ENCODE measurements at places on chromosomes 6 and 20. TPM values are rescaled to one million over a fixed set of nuclear protein-coding genes. Genes with fewer than 3 reads are reported as not detected.

DNA sequence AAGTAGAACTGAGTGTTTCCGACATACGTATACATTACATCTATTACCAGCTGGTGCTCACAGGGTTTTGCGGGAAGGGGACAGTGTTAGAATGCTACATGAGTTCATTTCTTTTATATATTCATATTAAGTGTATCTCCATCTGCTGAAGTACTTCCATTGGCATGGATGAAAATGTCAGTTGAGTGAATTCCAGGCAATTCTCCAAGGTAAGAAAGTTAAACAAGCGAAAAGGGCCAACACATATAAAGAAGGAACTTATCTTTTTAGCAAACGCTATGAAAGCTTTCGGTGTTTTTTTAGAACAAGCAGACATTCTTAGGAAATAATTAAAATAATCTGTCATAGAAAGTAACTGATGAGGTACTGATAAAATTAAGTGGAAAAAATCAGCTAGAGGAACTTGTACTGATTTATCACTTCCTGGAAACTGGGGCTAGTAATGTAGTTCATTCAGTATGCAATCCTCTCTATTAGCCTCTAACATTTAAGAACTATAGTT lies 34.6 kb downstream of the RNF146 start:
- DNase-seq: no peak

DNA sequence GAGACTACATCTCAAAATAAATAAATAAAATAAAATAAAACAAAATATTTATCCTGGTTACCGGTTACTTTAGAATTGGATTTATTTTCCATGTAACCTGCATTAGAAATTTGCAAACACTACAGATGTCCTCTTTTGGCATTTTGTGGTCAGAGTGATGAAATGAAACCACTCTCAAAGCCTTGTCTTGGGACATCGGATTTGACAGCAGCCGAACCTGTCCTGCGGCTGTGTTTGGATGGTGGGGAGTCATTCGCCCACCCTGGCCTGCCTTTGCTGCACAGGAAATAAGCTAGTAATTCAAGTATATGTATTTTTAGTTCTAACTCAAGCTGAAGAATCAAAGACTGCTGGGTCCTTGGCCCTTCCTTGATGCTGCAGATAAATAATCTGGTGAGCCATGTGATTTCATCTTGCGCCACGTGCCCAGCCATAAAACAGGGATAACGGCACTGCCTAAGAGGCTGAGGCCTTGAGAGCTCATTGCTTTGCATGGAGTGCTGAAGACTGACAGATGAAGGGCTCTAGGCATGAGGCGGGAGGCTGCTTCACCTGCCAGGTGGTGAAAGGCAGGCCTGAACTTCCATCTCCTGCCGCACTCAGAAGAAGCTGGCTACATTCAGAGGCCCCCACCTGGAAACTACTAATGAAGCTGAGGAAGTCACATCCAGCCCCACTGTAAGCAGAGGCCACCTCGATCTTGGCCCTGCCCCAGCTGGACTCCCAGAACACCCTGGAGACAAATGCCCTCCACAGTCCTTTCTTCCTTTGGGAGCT lies 76.9 kb downstream of the NOL4L start:
- no peak for DNase-seq

DNA sequence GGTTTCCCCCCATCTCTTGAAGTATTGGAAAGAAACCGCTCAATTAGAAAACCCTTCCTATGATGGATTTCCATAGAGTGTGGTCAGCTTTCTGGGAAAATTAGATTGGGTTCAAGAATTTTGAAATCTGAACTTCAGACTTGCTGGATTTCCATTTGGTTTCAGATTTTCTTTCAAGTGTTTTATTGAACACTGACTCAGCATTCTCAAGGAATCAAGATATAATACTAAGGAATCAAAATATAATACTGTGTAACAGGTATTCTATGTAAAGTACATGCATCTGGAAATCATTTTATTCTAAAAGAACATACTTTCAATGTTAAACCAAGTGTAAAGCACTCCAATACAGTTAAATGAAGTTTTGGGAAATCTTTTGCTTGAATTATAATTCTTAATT lies 94.7 kb upstream of the CCN2 start:
- DNase-seq: no peak

DNA sequence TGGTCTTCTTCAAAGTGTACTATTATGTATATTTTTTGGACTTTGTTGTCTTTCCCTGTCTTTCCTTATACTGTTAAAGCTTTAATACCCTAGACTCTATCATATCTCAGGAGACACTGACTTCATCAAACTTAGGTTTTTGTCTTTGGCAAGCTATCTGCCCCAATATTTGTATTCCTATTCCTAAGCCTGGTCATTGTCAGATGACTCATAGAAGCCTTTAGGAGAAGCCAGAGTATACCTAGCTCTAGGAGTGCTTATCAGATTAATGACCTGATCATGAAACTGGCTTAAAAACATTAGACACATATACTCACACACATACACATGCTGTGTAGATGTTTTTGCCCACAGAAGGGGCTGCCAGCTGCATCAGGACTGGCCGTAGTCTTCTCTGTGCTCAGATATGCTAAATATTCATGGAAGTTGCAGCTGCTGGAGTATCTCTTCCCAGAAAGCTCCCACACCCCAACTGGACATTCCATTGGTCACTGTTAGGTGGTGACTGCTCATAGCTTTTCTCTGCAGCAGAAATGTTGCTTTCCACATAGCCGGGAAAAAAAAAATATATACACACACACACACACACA lies 102.0 kb downstream of the ANKS1A start:
- no peak for DNase-seq

- DNase-seq: no peak
Observed at GRCh38 chr6:69164564-69165229, 529.6 kb downstream of the ADGRB3 start.

GRCh38 chr6:140809694-140810101 lies 1323.0 kb upstream of the GJE1 start:
- no peak for DNase-seq

DNA sequence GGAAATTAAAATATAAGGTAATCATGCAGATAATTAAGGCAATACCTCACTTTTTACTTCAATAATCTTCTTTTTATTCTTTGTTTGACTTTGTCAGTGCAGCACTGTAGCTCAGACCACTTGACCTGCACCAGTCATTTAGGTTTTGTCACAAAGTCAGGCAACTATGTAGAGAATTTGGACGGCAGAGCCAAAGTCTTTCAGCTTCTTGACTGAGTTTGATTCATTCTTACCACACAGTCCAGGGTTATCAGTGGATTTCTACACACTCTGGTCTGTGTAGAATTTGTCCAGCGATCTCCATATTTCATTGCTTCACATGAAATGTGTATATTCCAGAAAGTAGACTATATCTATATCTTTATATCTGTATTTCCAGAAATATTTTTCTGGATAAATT lies 107.3 kb downstream of the TFAP2B start:
- no peak for DNase-seq

GRCh38 chr6:40394381-40394780 lies 192.8 kb downstream of the LRFN2 start:
- DNase-seq: no peak

DNA sequence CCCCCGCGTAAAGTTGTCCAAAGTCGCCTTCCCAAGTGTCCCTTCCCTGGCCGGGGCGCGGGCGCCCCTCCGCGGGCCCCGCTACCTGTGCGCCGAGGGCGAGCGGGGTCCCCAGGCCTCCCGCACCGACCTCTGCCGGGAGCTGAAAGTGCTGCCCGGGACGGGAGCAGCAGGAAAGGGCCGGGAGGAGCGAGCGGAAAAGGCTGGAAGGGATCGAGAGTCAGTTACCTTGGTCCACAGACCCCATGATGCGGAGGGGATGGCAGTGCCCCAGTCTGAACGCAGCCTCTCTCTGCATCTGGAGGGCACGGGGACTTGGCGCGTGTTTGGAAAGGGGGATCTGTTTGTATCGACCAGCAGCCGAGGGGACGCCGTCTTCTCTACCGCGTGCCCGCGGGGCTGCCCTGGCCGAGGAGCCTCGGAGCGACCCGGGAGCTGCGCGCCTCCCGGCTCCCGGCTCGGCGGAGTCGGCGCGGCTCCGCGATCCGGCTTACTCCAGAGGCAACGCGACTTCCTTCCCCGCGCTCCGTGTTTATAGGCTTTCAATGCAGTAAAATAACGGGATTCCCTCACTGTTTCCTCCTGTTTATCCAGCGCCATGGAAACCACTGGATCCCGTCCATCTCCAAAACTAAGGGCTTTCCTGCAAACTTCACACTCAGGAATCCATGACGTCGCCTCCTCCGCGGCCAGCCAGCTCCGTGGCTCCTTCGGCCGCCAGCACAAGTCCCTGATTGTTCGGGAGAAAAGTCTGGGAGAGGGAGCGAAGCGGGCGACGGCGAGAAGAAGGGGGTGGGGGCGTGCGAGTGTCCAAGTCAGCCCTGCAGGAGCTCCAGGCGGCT lies 20.0 kb upstream of the NFATC2 start:
- DNase-seq: peak; percentile 6

GRCh38 chr6:85798931-85799652 lies 156.4 kb upstream of the SYNCRIP start:
- no peak for DNase-seq

DNA sequence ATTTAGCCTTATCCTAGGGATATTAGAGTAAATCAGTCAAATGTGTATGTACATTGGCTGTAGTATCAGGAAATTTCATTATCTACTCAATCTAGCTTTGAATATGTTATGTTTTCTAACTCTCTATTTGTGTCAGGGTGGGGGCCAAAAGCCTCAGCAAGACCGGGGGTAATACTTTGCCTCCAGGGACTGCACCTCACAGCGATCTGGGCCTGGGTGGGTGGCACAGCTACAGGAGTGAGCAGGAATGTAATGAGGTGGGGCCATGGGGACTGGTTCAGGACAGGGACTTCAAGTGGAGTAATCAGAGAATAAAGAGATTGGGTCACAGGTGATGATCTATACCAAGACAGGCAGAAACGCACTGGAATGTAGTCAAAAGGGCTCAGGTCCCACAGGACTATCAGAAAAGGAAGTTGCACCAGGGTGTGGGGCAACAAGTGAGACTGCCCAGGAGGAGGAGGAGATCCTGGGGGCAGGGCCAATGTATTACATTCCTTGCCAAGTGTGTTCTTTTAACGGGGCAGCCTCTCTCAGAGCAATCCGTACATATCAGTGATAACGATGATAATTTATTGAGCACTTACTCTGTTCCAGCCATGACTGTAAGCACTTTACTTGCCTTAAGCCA lies 54.0 kb downstream of the PIGU start:
- DNase-seq: no peak

DNA sequence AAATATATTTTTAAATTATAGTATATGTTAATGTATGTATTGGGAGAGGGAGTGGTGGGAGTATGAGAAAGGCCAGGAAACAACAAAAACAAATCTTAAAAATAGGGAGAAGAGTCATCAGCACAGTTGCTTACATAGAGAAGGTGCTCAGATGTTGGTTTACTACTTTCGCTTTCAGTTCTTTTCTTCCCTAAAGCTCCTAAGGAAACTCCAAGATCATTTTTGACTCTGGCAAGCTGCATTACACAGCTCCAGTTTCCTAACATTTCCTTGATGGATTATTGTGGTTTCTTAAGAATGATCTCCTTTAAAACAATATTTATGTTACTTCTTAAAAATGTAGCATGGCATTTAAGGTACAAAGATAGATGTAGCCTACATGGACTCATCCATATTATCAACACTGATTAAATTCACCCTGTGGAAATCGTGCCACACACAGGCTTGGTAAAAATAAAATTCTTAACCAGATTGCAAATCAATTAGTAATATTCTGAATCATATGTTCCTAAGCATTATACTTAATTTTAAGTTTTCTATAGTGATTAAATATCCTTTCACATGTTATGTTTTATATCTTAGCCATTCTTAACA lies 118.0 kb upstream of the MAN1A1 start:
- DNase-seq: no peak

GRCh38 chr20:14193885-14194284 lies 143.5 kb downstream of the FLRT3 start:
- DNase-seq: no peak

GRCh38 chr6:51509597-51509996 lies 577.8 kb downstream of the PKHD1 start:
- DNase-seq: no peak

- no peak for DNase-seq
Observed at GRCh38 chr6:47245745-47246371, 63.8 kb downstream of the TNFRSF21 start.

GRCh38 chr6:75546381-75546780 lies 52.8 kb upstream of the FILIP1 start:
- DNase-seq: no peak

GRCh38 chr20:25273046-25273445 lies 25.2 kb downstream of the PYGB start:
- DNase-seq: no peak

- no peak for DNase-seq
Observed at GRCh38 chr6:71079677-71080076, 122.8 kb upstream of the B3GAT2 start.

DNA sequence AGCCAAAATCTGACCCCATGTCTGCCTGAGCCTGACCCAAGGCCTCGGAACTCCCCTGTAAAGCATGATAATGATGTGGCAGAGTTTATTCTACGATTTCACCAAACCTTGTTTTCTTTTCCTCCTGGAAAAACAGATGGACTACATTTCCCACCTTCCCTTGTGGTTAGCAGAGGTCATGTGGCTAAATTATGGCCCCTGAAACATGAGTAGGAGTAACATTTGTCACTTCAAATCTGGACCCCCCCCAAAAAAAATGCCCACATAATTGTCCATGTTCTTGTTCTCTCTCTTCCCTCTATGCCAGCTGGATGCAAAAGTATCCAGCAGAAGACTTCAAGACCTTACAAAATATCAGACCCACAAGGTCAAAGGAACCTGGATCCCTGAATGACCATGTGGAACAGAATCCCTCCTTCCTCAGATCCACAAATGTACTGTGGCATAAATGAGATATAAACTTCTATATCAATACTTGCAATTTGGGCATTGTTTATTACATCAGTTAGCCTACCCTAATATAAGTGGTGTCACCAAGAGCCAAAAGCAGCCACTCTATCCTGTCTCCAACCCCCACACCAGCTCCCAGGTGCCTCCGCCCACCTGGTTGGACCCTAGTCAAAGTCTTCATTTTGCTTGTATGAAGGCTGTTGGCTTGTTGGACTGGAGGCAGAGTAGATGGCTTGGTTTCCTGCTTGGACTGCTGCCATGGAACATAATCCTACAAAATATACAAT lies 1.4 kb downstream of the C20orf96 start:
- DNase-seq: no peak

GRCh38 chr20:37479266-37479665 lies 41.8 kb upstream of the NNAT start:
- no peak for DNase-seq

- DNase-seq: no peak
Observed at GRCh38 chr6:170456334-170456733, 96.8 kb downstream of the PSMB1 start.

Gene EPB41L2
- 24.3 TPM for total RNA-seq

Gene WFDC10B
- total RNA-seq: not detected

Gene CLVS2
- not detected for total RNA-seq

Gene MC3R
- total RNA-seq: not detected

Gene ABHD12
- total RNA-seq: 30.1 TPM

Gene MEA1
- total RNA-seq: 36.3 TPM

Gene SPTLC3
- total RNA-seq: 0.26 TPM

Gene ARHGAP18
- 4.6 TPM for total RNA-seq

Gene SIRPB2
- not detected for total RNA-seq

Gene PCK1
- not detected for total RNA-seq

Gene IL17A
- total RNA-seq: not detected

Gene OR2J3
- total RNA-seq: not detected

Gene KCNK16
- not detected for total RNA-seq
